ENCODE measurements at places on chromosomes 11 and 22.

GRCh38 chr11:117546431-117547194, 219.0 kb downstream of the CEP164 start:
- DNase-seq: no peak

GRCh38 chr11:16179676-16180075, 176.7 kb downstream of the SOX6 start:
- no peak for DNase-seq

DNA sequence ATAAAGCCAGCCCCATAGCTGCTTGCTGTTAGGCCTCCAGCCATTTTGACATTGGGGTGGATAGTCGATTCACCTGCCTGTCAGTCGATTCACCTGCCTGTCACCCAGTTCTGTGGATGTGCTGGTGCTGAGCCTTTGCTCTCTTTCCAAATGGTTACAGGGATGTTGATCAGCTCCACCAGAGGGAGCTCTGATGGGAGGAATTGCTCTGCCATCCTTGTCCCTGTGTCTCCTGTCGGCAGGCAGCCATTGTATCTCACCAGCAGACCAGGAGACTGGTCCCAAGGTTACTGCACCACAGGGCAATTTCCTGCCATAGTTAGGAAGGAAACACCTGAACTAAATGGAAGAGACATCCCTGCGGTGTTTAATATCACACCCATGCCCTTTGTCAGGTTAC, 6.1 kb downstream of the MPEG1 start:
- DNase-seq: no peak

DNA sequence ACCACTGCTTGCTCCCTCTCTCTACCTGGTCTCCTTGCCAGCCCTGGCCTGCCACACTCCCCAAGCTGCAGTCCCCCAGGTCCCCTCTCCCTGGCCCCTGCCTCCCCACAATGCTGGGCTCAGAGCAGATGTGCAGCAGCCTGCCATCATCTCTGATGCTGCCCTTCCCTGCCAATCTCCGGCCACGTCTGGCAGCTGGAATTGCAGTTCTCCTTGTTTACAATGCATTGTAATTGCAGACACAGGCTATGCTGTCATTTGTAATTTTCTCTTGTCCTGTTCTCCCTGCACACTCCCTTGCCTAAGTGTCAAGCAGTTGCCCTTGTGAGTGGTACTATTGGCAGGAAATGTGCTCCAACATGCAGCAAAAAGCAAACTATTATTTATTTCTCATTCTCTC, 222.3 kb downstream of the NTM start:
- DNase-seq: no peak

- no peak for DNase-seq
Observed at GRCh38 chr22:36823186-36823839, 6.5 kb upstream of the PVALB start.

GRCh38 chr11:57713835-57714234, 1.4 kb downstream of the TMX2 start:
- DNase-seq: no peak

- DNase-seq: no peak
Observed at GRCh38 chr22:50610581-50610980, 10.0 kb downstream of the MAPK8IP2 start.

- no peak for DNase-seq
Observed at GRCh38 chr11:66467034-66467659, 442 bp downstream of the PELI3 start.

DNA sequence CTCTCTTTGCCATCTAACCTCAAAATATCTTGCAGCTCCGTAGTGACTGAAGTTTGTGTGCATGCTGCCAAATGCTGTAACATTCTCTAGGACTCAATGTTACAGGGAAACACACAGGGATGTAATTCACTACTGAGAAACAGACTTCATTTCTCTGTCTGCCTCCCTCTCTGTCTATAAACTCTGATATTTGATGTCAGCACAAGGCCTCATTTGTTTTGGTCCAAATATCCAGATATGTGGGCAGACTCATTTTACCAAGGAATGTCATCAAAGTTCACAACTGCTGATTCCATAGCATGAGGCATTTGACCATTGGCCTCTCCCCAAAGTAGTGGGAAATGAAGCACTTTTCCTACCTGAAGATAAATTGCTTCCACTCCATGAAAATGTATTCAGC, 2.5 kb upstream of the PRRG4 start:
- peak; percentile 65 for DNase-seq

DNA sequence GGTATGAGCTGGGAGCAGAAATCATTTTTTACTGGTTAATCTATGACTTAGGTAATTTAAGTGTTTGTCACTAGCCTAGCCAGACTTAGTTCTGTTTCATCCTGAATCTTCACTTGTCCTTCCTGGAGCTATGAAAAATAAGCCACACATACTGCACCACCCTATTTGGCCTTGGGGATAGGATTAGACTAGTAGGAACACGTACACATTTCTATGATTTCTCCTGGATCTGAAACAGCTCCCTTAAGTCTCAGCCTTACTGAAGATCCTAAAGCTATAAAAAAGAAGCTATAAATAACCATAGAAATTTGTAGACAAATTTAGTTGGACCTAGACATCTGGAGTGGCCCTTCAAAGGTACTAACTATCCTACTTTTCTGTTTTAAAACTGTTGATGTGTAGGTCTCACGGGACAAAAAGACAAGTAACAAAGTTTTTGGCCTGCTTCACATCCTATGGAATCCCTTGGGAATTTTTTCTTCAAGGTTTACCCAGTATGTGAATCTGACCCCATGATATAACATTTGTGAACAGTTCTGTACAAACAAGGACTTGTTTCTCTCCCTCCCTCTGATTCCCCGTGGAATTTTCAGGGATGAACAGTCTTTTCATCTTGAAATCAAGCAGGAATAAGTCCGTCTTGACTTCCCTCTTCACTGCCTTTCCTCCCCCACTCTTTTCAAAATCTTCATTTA, 275.0 kb downstream of the FAM76B start:
- DNase-seq: peak; percentile 32

DNA sequence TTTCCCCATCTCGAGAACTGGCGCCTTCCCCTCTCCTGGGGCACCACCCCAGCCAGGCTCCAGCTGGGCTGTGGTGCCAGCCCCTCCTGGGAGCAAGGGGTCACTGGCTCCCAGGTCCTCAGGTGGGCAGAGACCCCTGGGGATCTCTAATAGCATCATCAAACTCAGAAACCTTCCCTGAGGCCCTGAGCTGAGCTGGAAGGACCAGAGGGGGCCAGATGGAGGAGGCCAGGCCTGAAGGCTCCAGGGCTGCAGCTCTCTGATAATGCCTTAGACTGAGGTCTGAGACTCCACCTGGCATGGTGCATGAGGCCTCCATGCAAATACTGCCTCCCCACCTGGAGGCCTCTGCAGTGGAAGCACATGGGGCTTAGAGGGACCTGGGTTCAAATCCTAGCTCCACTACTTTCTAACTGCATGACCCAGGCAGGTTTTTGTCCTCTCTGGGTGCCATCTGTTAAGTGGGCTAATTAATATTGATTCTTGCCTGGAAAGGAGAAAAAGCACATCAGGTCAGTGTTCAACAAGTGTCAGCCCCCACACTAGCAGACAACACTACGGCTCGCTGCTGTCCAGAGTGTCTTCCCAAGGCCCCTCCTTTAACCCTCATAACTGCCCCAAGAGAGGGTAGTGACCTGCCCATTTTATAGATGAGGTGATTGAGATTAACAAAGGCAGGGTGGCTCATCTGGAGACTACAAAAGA, 1.5 kb downstream of the MAPK8IP1 start:
- no peak for DNase-seq

GRCh38 chr11:61514050-61514917, 5.7 kb downstream of the LRRC10B start:
- DNase-seq: no peak

DNA sequence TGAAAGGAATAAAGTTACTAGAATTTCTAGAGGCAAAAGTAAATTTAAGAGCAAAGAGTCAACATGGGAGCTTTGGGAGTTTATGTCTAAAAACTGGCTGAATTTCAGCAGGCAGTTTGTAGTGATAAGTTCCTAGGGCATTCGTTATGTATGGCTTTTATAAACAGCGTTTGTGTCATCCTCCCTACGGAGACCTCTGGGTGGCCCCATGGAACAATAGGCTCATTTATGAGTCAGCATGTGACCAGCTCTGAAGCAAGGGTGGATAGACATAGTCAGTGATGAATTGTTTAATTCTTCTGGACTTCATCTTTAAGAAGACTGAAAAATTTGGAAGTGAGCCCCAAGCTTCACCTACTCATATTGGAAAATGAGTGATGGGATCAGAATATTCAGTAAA, 37.1 kb downstream of the SVIP start:
- DNase-seq: peak; percentile 95

DNA sequence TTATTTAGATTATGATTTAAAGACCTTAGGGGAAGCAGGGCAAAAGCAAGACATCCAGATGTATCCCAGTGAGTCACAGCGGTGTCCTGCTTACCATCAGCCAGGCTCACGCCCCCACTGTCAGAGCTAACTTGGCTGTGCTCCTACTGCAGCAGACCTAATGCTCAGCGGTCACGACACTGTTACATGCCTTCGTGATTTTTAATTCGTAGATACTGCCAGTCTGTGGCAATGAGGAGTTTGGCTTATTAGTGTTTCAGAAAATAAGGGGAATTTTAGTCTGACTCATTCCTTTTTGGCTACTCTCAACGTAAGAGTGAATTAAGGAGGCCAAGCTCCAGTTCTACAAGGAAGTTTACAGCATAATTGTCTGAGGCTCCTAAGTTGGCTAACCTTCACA, 22.7 kb downstream of the EFCAB6 start:
- DNase-seq: no peak
